Glutamatergic neuron (in vitro differentiated cells): ENCODE measurements at places on chromosomes 16 and 17.
A peak's percentile ranks its signal among the peaks of the same experiment; 100 is the strongest.

DNA sequence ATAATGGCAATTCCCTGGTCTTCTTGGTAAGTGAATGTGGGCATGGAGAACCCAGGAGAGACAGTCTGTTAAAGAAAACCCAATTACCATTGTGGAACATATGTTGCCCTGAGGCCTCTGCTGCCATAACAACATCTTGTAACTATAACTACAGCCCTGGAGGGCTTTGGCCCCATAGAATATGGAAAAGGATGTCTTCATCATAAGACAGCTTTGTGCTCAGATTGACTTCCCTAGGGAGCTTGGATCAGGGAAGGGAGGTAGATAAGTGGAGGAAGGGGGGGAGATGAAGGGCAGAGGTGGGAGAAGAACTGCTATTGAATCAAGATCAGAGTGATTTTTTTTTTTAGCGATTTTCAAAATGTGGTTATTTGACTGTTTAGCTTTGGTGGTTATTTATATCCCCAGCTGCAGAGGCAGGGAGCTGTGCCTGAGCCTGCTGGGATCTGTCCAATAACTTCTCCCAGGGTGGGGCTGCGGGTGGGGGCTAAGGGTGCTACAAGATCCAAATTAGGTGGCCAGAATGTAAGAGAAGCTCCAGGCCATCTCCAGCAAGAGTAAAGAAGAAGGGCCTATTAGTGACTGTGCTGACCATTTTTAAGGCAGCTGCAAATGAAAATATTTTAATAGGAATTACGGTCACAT lies 5.3 kb upstream of the KAT7 start:
- H3K4me1 ChIP-seq: peaks cover 43% of the 10 kb centered on the region
- H3K27ac ChIP-seq: peak overlapping the region; percentile 93
- H3K4me3 ChIP-seq: peak overlapping the region; percentile 73

DNA sequence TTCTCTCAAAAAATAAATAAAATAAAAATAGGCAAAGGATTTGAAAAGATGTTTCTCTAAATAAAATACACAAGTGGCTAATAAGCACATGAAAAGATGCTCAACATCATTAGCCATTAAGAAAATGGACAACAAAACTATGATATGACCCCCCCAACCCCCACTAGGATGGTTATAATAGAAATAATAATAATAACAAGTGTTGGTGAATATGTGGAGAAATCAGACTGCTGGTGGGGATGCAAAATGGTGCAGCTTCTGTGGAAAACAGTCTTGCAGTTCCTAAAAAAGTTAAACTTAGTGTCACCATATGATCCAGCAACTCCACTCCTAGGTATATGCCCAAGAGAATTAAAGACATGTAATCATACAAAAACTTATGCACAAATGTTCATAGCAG lies 9.0 kb upstream of the MYCBPAP start:
- H3K4me1 ChIP-seq: no peaks in the 10 kb centered on the region
- no peak overlapping the region for H3K27ac ChIP-seq
- no peaks in the 10 kb centered on the region for H3K36me3 ChIP-seq
- DNase-seq: no peak
- peaks cover 2% of the 10 kb centered on the region for H3K27me3 ChIP-seq

GRCh38 chr17:35041390-35041789 lies 22.1 kb downstream of the RFFL start:
- H3K4me3 ChIP-seq: no peak overlapping the region
- no peak for DNase-seq
- H3K36me3 ChIP-seq: peaks cover 6% of the 10 kb centered on the region
- no peaks in the 10 kb centered on the region for H3K4me1 ChIP-seq

DNA sequence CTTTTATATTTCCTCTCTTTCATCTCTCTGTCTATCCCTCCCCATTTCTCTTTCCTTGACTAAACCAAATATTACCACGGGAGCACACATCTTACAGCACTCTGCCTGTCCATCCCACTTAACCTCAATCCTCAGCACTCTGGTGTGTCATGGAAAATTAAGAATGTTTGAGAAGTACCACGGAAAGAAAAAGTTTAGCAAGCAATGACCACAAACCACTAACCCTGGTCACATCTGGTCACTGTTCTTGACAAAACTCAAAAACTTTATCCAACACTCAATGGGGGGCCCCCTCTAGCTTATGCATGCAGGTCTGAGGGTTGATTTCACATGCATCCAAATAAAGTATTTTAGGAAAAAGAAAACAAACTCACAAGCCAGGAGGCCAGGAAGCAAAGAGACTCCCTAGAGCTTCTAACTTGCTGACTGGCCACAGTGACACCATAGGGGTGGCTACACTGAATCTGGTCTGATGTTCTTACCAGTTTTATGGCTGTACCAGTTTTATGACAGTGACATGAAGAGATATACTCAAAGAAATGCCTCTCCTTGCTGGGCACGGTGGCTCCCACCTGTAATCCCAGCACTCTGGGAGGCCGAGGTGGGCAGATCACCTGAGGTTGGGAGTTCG lies 229.2 kb downstream of the STX8 start:
- peaks cover 22% of the 10 kb centered on the region for H3K4me1 ChIP-seq
- H3K36me3 ChIP-seq: no peaks in the 10 kb centered on the region
- DNase-seq: no peak
- no peak overlapping the region for H3K27ac ChIP-seq

- H3K4me3 ChIP-seq: peak overlapping the region; percentile 16
- no peak overlapping the region for H3K27ac ChIP-seq
- peaks cover 11% of the 10 kb centered on the region for H3K27me3 ChIP-seq
- peak; percentile 89 for DNase-seq
These were observed 2.9 kb upstream of the FOXC2 start for GRCh38 chr16:86563469-86564345.

GRCh38 chr17:10737736-10738135 lies 7.9 kb upstream of the TMEM220 start:
- peaks cover 8% of the 10 kb centered on the region for H3K4me1 ChIP-seq
- no peaks in the 10 kb centered on the region for H3K36me3 ChIP-seq
- no peak for DNase-seq
- no peak overlapping the region for H3K27ac ChIP-seq
- H3K27me3 ChIP-seq: peaks cover 7% of the 10 kb centered on the region
- H3K4me3 ChIP-seq: no peak overlapping the region

GRCh38 chr16:10663146-10663545 lies 31.6 kb downstream of the TEKT5 start:
- peaks cover 4% of the 10 kb centered on the region for H3K27me3 ChIP-seq
- H3K36me3 ChIP-seq: no peaks in the 10 kb centered on the region
- no peak overlapping the region for H3K27ac ChIP-seq
- no peak for DNase-seq
- H3K4me1 ChIP-seq: no peaks in the 10 kb centered on the region
